Fibroblast of mammary gland (primary cell): ENCODE measurements at places on chromosomes 5 and 9.

DNA sequence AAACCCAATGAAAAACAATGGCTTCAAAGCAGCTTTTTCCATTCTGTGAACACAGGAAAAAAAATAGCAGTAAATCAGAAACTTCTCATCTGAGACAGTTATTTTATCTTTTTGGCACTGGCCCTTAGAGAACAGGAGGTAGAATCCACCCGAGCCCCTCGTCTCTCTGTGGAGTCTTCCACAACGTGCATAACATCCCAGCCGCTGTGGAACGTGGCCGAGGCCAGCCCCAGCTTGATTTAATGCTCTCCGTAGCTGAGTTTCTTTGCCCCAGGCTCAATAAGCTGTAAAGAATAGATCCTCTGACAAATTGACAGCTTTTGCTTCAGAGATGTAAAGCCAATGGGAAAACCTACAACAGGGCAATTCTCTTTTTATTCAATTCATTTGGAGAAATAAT, 107.9 kb upstream of the DAP start:
- DNase-seq: no peak

GRCh38 chr9:105978336-105978735, 284.0 kb downstream of the TMEM38B start:
- DNase-seq: no peak

GRCh38 chr9:136135326-136136126, 16.9 kb upstream of the TMEM250 start:
- DNase-seq: no peak

DNA sequence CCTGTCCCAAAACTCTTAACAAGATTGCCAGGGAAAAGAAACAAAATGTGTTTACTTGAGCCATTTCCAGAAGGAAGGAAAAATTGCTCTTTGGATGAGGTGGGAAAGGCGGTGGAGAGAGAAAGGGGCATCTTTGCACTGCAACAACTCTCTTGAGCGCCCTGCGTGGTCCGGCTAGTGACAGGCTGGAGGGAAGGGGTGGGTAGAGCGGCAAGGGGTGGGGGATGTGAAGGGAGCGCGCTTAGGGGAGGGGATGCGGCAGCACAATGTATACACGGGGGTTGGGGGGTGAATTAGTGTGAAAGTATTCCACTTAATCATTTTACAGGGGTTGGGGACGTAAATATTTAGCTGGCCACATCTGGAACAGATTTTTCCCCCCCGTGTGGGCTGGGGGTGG, 1.3 kb downstream of the FGF10 start:
- no peak for DNase-seq

DNA sequence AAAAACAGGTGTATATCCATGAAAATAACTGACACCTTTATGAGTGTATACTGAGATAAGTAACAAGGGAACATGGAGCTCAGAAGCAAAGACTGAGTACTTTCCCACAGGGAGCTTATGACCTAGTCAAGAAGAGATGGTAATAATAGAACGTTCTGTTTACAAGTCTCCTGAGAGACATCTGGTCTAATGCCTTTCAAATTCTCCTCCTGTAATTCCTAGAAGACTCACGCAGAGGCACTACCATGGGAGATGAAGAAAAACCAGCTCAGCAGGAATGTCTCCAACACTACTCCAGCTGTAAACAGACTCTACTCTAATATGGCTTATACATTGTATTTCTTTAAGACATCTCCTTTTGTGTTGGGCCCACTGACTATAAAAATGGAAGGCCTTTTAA, 503.6 kb upstream of the TUSC1 start:
- DNase-seq: no peak

GRCh38 chr5:55564721-55565120, 30.0 kb upstream of the PLPP1 start:
- no peak for DNase-seq

GRCh38 chr9:127351182-127352166, 45.5 kb upstream of the SLC2A8 start:
- no peak for DNase-seq

GRCh38 chr5:3199962-3200755, 395.5 kb upstream of the IRX1 start:
- no peak for DNase-seq

GRCh38 chr5:140926443-140927227, 536 bp downstream of the PCDHAC1 start:
- peak; percentile 49 for DNase-seq

GRCh38 chr5:171310819-171311321, 1.8 kb downstream of the TLX3 start:
- DNase-seq: no peak
